ENCODE measurements at places on chromosomes 5 and 9.

GRCh38 chr9:32502464-32502863 is 23.5 kb downstream of the RIGI start:
- DNase-seq = peak; percentile 83

DNA sequence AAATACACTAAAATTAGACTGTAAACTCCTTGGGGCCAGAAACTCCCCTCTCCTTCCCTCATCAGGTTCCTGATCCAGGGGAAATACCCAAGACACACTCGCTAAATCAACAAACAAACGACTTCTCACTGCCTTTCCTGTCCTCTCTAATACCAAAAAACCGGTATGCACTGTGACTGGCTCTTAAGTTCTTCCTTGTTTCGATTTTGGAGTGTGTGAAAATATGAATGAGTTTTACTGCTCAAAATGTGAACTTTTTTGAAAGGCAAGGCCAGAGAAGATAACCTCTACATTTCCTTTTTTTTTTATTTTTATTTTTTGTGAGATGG is 81.1 kb upstream of the EPB41L4B start:
- DNase-seq = no peak

DNA sequence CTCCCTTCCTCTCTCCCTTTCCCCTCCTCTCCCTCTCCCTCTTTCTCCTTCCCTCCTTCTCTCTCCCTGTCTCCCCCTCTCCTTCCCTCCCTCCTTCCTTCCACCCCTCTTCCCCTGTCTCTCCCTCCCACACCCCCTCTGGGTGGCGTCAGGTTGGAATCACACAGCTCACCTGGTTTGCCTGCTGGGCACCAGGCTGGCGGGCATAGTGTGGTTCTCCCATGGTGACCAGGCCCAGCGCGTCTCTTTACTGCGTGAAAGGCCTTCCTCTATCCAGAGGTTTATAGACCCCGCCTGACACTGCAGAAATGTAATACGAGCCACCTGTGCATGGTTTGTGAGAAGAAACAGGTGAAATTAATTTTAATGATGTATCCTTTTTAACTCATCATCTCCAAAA is 76.2 kb downstream of the MRPL36 start:
- no peak for DNase-seq

DNA sequence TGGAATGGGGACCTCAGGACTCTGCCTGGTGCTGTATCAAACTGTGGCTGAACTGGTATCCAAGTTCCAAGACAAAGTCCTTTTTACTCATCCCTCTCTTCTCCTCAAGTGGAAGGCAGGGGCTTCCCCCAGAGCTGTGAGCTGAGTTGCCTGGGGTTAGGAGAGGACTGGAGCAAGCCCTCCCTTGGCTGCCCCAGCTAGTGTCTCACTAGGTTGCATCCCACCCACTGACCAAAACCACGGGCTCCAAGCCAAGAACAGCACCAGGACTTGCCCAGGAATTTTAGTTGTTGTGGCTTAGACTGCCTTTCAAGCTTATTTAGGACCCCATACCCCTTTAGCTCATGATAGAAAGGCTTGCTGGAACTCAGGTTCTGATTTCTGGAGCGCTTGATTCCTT is 158.7 kb upstream of the TNC start:
- peak; percentile 64 for DNase-seq

GRCh38 chr5:76372323-76373054 is 30.6 kb upstream of the IQGAP2 start:
- DNase-seq = peak; percentile 91

DNA sequence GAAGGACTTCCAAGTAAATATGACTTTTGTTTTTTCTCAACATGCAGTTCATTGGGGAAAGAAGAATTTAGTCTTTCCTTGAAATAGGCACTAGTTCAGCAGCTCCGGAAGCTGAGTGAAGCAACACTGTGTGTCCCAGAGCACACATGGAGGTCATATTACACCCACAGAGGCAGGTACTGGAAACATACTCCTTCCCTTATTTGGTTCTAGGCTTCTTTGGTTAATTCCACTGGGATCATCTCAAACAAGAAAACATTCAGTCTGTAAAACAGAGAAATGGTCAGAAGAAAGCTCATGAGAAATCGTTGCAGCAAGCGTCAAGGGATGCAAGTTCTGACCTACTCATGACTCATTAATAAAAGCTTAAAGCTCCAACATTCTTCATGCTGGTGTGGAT is 175.1 kb upstream of the PCSK5 start:
- DNase-seq = peak; percentile 47

DNA sequence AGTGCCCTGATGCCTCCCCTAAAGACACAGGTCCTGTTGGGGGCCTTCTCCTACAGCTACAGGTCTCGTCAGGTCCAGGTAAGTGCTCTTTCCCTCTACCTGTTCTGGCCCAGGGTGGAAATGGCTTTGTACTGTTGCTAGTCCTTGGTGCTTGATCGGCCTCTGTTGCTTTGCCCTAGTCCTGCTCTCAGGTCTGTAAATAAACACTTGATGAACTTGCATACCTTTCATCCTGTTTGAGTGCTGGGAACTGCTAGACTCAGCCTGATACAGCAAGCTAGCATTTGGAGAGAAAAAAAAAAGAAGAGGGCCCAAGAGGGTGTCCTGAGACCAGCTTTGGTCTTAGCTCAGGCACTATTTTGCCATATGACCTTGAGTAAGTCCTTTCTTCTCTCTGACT is 21.8 kb upstream of the ZNF618 start:
- DNase-seq = no peak

DNA sequence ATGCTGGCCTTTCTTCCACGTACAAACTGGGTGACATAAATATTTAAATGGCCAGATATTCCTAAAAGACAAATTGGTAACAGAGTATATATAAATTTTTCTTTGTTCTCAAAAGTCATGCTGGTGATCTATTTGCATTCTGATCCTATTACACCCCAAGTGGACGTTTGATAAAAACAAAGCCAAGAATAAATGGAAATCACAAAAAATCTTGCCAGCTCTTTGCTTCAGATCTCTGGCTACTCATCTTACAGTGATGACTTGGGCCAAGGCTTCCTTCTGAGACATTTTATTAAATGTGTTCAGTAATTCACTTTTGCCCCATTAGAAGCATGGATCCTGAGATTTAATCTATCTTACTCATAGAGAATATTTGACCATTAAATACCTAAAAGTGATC is 444.3 kb upstream of the PIK3R1 start:
- peak; percentile 28 for DNase-seq

DNA sequence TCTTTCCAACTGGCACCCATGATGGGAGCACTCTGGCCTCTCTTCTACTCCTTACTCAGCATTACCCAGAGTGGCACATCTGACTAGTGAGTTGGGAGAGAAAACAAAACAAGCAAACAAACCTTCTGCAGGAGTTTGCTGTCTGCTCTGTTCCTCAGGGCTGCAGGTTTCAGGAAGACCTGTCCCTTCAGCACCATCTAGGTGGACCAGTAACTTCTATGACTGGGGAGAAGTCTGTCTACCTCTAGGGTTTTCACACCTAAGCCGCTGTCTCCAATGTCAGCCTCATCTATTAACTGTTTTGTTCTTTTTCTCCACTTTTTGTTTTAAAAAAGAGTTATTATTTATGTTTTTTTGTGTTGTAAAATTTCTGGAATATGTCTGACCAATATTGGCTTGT is 58.7 kb downstream of the RAB3C start:
- DNase-seq = no peak

GRCh38 chr5:130884023-130884422 is 281.0 kb downstream of the HINT1 start:
- no peak for DNase-seq

- DNase-seq = peak; percentile 99
Measured at GRCh38 chr9:115006660-115007059, 76.3 kb upstream of the TNFSF8 start.

DNA sequence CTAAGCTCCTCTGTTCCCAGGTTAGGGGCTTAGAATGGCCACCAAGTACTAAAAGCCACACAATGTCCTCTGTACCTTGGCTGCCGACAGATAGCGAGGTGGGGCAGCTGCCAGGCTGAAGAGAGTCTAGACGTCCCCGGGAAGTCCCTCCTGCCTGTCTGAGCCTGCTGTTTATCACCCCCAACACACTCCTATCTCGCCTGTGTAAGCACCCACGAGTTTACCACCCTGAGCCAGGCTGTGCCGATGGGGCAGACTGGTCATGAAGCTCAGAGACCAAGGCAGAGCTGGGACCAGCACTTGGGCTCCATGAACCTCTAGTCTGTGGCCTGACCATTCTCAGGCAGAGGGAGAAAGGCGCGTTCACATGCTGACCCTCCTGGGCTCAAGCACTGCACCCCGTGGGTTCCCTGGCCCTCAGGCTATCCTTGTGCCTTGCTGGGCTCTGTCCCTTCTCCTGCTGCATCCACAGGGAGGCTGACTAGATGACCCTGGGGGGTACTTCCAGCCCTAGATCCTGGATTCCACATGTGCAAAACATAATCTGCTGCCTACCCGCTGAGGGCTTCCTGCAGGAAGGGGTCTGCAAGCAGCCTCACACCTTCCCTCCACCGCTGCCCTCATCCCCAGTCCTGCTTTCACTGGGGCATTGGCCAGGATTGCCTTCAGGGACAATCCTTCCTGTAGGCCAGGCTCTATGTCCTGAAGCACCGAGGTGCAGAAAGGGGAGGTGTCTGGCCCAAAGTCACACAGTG is 18.6 kb upstream of the SLC25A51 start:
- DNase-seq = no peak

DNA sequence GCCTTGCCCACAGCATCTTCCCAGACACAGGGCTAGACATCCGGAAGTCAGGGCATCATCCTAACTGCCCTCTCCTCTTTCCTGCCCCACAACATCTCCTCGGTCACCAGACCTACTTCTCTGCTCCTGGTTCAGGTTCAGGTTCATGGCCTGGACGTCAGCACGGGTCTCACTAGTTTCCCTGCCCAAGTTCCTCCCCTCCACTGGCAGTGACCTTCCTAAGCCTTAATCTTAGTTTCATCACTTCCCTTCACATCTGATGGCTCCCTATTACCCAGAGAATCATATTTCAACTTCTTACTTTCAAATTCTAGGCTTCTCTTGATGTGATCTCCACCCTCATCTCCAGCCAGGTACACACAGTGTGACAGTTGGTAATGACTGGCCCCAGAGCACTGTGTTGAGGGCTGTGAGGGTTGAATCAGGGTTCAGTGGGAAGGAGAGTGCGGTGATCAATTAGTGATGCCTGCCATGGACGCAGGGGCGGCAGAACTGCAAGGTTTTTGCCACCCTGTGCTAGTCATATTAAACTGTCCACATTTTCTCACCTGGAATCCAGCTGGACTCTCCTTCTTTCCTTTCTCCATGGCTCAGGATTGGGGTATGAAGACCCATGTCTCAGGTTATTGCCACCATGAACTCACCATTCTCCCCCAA is 34.3 kb upstream of the CRB2 start:
- DNase-seq = no peak

GRCh38 chr5:39186722-39187539 is 32.4 kb downstream of the FYB1 start:
- DNase-seq = no peak

DNA sequence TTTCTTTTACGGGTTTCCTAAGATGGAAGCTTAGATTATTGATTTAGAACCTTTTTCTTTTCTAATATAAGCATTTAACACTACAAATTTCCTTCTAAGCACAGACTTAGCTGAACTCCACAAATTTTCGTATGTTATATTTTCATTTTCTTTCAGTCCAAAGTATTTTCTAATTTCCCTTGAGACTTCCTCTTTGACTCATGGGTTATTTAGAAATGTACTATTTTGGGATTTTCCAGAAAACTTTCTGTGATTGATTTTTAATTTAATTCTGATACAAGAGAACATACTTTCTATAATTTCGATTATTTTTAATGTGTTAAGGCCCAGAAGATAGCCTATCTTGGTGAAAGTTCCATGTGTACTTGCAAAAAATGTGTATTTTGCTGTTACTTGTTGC is 19.7 kb upstream of the TBCA start:
- no peak for DNase-seq

DNA sequence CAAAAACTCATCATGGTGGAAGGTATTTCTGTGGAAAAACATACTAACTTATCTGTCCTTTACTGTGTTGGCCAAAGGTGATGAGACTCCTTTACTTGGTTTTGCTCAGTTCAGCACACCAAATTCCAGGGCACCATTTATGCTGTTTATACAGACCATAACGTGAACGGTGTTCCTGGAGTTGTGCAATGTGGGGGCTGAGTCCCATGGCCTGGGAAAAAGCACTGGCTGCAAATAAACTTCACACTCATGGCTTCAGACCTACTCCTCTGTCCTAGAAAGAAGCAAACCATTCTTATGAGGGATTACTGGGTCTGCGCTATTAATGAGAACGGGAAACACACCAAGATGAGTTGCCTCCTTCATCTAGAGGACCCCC is 10.4 kb downstream of the FREM1 start:
- DNase-seq = no peak

GRCh38 chr5:9392625-9393024 is 153.2 kb downstream of the SEMA5A start:
- no peak for DNase-seq

DNA sequence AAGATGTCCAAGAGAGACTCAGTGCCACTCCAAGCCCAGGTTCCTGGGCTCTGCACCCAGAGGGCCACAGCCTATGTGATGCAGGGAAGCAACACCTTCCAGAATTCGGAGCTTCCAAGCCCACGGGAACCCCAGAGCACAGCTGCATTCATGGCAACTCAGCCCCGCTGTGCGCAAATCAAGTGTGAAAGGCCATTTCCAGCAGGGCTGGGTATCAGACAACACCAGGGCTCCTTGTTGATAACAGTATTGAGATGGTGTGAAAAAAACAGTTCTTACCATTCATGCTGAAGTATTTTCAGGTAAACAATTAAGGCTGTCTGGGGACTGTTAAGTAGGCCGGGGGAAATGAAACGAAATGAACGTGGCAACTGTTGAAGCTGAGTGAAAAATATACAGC is 10.1 kb downstream of the ROR2 start:
- no peak for DNase-seq

- DNase-seq = peak; percentile 6
Measured at GRCh38 chr5:102863764-102864560, 108.9 kb downstream of the PAM start.

- DNase-seq = peak; percentile 74
Measured at GRCh38 chr5:73321757-73322436, 126.7 kb downstream of the FOXD1 start.

DNA sequence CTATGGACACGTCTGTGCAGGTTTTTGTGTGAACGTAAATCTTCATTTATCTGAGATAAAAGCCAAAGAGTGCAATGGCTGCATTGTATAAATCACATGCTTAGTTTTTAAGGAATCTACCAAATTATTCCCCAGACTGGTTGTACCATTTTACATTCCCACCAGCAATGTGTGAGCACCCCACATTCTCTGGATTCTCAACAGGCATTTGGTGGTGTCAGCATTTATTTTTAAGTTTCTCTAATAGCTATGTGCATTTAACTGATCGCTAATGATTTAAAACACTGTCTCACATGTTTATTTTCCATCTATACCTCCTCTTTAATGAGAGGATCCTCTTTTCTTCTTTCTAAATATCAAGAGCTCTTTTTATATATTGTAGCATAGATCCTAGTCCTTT is 13.9 kb upstream of the ANKRD18A start:
- DNase-seq = no peak

All from fibroblast of mammary gland (primary cell).